ENCODE measurements at places on chromosomes 6 and 20. TPM values are rescaled to one million over a fixed set of nuclear protein-coding genes. Genes with fewer than 3 reads are reported as not detected.

- no peaks in the 10 kb centered on the region for H3K27me3 ChIP-seq
- peaks cover 30% of the 10 kb centered on the region for H3K36me3 ChIP-seq
- no peak overlapping the region for H3K27ac ChIP-seq
- DNase-seq = no peak
These were observed 124.7 kb downstream of the PREX1 start for GRCh38 chr20:48703107-48703506.

GRCh38 chr20:35559042-35559693, 17.3 kb downstream of the ERGIC3 start:
- H3K4me1 ChIP-seq = no peaks in the 10 kb centered on the region
- peaks cover 2% of the 10 kb centered on the region for H3K36me3 ChIP-seq
- DNase-seq = no peak
- no peak overlapping the region for H3K4me3 ChIP-seq

GRCh38 chr20:12207875-12208274, 290.2 kb downstream of the BTBD3 start:
- H3K36me3 ChIP-seq = no peaks in the 10 kb centered on the region
- no peak overlapping the region for H3K4me3 ChIP-seq
- DNase-seq = no peak
- H3K27me3 ChIP-seq = no peaks in the 10 kb centered on the region
- no peaks in the 10 kb centered on the region for H3K4me1 ChIP-seq

DNA sequence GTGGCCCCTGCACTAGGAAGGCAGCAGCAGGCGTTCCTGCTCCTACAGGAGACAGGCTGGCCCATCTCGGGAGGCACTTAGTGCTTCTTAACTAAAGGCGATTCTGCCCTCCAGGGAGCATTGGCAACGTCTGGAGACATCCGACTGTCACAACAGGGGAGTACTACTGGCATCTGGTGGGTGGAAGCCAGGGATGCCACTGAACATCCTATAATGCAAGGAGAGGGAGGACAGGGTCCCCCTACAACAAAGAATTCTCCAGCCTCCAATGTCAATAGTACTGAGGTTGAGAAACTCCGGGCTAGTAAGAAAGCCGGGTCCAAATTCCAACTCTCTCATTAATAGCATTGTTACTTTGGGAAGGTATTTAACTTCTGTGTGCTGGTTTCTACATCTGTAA, 119.4 kb upstream of the ARMC2 start:
- no peaks in the 10 kb centered on the region for H3K36me3 ChIP-seq
- H3K4me3 ChIP-seq = no peak overlapping the region
- H3K27ac ChIP-seq = no peak overlapping the region
- DNase-seq = no peak
- peaks cover 6% of the 10 kb centered on the region for H3K27me3 ChIP-seq

GRCh38 chr20:61529354-61529753, 277.3 kb downstream of the CDH4 start:
- no peak overlapping the region for H3K27ac ChIP-seq
- H3K27me3 ChIP-seq = no peaks in the 10 kb centered on the region
- no peak for DNase-seq

- H3K4me1 ChIP-seq = no peaks in the 10 kb centered on the region
- no peaks in the 10 kb centered on the region for H3K27me3 ChIP-seq
- no peak overlapping the region for H3K4me3 ChIP-seq
- no peak overlapping the region for H3K27ac ChIP-seq
These were observed 203.5 kb downstream of the UTRN start for GRCh38 chr6:144488590-144488989.

GRCh38 chr6:32087574-32088486, 21.3 kb downstream of the TNXB start:
- no peak overlapping the region for H3K27ac ChIP-seq
- H3K27me3 ChIP-seq = peaks cover 63% of the 10 kb centered on the region
- peak; percentile 84 for DNase-seq
- H3K4me1 ChIP-seq = peaks cover 15% of the 10 kb centered on the region
- no peak overlapping the region for H3K4me3 ChIP-seq
- H3K36me3 ChIP-seq = no peaks in the 10 kb centered on the region

DNA sequence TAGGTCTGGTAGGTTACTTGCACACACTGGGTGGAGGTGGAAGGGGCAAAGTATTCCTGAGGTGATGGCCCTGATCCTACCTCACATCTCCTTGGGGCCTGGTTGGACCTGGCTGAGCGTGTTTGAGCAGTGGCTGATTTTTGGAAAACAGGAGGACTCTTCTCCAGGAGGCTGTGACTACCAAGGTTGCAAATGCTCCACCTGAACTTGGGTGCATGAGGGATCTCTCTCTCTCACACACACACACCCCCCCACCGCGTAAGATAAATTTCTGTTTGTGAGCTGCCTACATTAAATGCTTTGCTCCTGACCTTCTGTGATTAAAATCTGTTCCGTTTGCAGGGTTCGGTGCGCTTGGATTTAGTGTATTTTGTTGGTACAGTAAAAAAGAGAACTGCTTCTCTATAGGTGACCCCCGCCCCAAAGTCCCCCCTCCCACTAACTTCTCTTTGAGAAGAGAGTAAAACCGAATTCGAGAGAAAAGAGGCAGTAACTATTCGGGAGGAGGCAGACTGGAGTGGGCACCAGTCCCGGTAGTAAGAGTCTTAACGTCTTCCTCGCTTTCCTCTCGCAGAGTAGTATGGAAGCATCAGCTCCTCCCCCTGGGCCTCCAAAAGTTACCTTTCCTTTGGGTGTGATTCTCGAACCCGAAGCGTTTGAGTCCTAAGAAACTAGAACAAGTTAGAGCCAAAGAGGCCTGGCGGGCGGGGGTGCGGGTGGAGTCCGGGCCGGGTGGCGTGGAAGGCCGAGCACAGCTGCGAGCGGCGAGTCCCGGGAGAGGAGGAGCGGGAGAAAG, 585 bp upstream of the DSE start:
- H3K4me1 ChIP-seq = peaks cover 9% of the 10 kb centered on the region
- DNase-seq = no peak
- H3K27me3 ChIP-seq = peaks cover 14% of the 10 kb centered on the region
- H3K36me3 ChIP-seq = no peaks in the 10 kb centered on the region

DNA sequence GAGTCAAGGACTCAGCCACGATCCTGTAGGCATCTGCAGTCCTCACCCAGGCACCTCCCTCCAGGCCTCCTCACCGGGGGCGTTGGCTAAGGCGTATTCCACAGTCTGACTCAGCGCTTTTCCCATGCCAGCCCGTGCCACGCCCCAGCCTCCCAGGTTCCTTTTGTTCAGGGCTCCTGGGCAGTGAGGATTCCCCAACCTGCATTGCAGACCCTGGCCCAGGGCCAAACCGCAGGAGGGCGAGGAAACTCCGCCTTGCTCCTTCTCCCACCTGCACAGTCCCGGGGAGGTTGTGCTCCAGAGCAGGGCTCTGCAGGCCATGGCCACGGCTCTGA, 202.8 kb upstream of the CST7 start:
- H3K27me3 ChIP-seq = no peaks in the 10 kb centered on the region
- DNase-seq = no peak
- H3K36me3 ChIP-seq = no peaks in the 10 kb centered on the region

DNA sequence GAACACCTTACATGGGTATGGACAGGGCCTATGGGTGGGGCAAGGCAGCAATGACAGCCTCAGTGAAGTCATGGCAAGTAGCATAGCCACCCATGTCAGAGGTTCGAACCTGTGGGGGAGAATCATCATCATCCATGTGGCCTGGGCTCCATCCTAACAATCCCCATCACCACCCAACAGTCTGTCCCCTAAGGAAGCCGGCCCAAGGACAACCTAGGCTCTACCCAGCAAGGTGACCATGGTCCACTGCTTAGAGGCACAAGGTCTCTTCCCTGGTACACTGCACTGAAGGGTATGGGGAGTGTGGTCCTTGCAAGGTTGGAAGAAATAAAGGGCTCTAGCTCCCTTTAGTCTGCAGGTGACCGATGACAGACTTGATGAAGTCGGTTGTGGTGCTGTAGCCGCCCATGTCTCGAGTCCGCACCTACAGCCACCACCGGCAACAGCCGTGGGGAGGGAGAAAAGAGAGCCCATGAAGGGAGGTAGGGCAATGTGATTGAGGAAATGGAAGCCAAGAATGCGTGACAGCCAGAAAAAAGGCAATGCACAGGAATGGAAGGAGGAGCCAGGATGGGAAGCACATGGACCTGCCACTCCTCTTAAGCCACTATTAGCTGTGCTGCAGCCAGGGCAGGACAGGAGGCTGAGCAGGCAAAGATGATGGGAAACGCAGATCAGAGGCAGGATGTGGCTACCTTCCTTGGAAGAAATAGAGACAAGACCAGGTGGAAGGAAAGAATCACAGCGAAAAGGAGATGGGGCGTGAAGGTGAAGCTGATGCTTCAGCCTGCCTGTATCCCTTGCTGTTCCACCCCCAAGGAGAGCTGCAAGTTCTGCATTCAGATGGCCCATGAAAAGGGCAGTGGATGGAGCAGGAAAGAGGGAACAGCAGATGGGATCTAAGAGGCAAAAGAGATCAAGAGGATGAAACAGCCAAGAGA, 5.3 kb downstream of the IDH3B start:
- H3K27ac ChIP-seq = no peak overlapping the region
- H3K4me1 ChIP-seq = peaks cover 60% of the 10 kb centered on the region
- no peak for DNase-seq

DNA sequence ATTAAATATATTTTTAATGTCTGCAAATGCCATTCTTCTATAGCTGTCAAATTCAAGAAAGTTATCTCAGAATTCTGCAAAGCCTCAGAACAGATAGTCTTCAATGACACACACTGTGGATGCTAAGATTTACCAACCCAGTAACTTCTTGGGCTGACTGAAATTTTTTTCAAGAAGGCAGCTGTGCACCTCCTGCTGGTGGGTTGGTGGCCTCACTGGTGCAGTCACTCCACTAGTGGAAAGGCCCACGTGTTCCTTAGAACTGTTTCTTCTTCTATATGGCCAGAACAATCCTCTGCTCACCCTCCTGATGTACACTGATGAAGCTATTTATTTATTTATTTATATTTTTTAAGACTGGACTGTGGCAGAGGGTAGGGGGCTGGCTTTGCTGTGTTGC, 28.1 kb upstream of the MTCL3 start:
- DNase-seq = peak; percentile 17
- no peak overlapping the region for H3K4me3 ChIP-seq
- no peaks in the 10 kb centered on the region for H3K4me1 ChIP-seq

GRCh38 chr20:21981179-21981578, 275.7 kb downstream of the PAX1 start:
- H3K36me3 ChIP-seq = no peaks in the 10 kb centered on the region
- H3K4me1 ChIP-seq = no peaks in the 10 kb centered on the region
- H3K4me3 ChIP-seq = no peak overlapping the region
- no peaks in the 10 kb centered on the region for H3K27me3 ChIP-seq

PAX1 gene
- total RNA-seq = not detected

DYNLT2 gene
- 2.7 TPM for total RNA-seq

AK9 gene
- 11.5 TPM for total RNA-seq

WFDC5 gene
- not detected for total RNA-seq

EPB41L2 gene
- total RNA-seq = 27.4 TPM
